Activated CD8-positive, alpha-beta T cell treated with anti-CD3 and anti-CD28 coated beads for 36 hours (primary cell): ENCODE measurements at places on chromosomes 1 and 21. TPM values are rescaled to one million over a fixed set of nuclear protein-coding genes. Genes with fewer than 3 reads are reported as not detected.

Gene HSD3B2
- not detected for total RNA-seq

Gene DCST2
- 0.20 TPM for total RNA-seq

Gene PYHIN1
- total RNA-seq: 8.5 TPM

Gene EBNA1BP2
- total RNA-seq: 115 TPM

Gene FAM78B
- not detected for total RNA-seq

Gene RPTN
- not detected for total RNA-seq

- peak; percentile 3 for DNase-seq
These were observed 120.9 kb upstream of the KIAA1614 start for GRCh38 chr1:180791806-180792205.

- no peak for DNase-seq
These were observed 20.2 kb downstream of the C1orf167 start for GRCh38 chr1:11782127-11782708.

DNA sequence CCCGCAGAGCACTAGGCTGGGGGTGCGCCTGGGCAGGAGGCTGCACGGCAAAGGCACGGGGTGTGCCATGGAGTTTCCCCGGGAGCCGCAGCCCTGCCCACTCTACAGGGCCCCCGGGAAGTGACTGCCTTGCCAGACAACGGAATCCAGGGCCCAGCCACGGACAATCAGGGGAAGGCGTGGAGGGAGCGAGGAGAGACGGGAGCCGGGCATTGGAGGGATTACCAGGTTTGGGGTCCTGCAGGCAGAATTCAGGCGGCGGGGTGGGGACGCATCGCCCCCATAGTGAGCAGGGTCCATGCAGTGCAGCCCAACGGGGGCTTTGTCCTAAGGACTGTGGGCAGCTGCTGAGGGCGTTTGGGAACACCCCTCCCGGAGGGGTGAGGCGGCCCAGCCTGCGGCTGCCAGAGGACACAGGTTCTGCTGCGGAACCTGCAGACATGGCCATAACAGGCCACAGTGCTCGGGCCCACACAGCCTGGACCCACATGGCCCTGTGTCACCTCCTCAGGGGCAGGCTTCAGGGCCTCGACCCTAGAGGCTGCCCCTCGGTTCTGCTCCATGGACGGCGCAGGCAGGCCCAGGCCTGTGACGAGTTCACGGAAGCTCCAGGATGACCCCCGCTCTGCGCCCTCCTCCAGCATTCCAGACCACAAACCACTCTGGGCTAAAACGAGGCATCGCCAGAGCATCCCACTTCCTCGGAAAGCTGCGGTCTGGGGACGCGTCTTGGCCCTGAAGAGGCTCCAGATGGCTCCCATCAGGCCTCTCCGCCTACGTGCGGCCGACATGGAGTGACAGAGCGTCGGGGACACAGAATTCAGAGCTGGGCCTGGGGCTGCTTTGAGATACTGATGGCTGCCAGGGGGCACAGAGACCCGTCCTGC, 54.5 kb downstream of the COL6A1 start:
- no peak for DNase-seq

DNA sequence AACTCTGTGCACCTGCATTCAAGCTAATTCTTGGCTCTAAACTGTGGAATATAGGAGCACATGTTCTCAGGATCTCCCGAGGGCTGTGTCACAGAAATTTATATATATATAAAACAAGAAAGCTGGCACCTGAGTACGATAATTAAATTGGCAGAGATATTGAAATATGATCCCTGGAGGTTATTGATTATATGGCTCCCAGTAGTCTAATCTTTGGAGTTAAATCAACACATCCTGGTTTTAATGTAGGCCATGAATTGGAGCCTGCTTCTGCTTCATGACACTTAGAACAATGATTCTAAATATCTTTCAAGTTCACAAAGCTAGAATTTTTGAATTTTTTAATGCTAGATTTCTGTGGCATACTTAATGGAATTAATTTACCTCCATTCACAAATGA, 84.3 kb downstream of the CTH start:
- no peak for DNase-seq

DNA sequence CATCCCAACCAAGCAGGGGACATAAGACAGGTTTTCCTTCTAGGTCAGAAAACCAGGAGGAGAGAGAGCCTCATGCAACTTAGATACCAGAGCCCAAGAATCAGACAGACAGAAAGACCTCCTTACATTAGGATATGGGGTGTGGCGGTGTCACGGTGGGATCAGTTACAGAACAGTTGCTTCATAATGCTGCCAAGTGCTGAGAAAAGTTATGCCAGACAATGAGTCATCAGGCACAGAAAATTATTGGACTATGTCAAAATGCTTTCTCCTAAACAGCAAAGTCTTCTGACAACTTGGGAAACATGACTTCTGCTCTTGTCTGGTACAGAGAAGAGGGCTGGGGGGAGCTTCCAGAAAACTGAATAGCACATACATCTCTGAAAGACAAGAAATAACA, 1120.2 kb upstream of the TMPRSS15 start:
- no peak for DNase-seq

DNA sequence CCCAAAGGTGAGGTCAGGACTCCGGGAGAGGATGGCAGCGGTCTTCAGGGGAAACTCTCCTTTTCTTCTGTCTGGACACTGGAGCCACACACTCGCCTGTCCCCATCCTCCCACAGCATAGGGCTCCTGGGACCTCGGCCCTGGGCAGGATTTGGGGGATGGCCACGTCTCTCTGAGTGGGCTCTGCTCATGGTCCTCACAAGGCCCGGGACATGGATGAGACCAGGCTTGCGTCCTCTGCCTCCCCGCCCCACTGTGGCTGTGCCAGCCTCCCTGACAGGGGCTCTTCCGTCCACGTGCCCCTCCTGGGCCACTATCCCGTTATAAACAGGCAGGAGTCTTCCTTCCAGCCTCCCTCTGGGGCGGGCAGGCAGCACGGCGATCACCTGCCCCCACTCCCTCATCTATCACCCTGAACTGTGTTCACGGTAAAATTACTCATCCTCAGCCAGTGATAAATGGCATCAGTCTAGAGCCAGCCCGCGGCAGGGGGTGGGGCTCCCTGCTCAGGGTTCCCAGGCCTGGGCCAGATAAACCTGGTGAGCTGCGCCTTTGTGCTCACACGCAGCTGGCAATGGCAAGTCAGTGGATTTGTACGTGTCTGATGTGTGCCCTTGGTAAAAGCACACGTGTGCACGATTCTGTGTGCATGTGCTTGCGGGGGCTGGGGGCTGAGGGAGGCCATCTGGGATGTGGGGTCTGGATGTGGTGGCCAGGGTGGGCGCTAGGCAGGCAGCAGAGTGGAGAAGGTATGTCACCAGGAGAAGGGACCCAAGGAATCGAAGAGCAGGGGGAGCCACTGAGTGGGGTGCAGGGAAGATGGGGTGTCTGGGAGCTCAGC, 12.6 kb upstream of the SAMD11 start:
- DNase-seq: peak; percentile 41
